ENCODE measurements at places on chromosomes 16 and 17.

DNA sequence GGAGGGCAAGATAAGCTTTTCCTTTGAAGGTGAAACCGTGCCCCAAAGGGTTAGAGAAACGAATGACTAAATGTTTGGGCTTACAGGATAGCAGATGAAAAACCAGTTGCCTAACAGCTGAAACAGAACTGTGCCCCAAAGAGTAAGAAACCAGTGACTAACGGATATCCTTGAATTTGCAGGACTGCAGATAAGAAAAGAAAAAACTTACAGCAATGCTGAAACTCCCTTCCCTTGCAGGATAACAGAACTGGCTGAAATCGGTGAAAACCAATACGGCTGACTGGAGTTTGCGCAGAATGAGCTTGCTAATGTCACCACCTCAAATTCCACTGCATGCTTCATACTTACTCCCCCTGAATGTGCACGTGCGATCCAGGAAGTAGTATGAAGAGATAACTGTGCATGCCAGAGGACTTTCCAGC, 175.2 kb upstream of the NLRP1 start:
- DNase-seq = no peak

DNA sequence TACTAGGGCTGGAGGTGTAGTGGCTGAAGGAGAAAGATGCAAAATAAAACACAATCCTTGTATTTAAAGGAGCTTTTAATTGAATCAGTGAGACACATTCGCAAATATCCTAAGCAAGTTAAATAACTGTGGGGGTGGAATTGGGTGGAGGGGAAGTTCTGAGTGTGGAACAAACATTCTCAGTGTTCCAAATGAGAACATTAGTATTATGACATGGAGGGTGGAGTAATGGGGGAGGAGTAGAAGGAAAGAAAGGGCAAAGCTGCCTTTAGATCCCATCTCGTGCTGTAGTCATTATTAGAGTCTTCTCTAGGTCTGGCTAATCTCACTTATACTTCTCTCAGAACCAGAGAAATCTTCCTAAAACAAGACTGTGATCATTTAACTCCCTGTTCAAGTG, 169.7 kb downstream of the ANKFN1 start:
- DNase-seq = no peak

DNA sequence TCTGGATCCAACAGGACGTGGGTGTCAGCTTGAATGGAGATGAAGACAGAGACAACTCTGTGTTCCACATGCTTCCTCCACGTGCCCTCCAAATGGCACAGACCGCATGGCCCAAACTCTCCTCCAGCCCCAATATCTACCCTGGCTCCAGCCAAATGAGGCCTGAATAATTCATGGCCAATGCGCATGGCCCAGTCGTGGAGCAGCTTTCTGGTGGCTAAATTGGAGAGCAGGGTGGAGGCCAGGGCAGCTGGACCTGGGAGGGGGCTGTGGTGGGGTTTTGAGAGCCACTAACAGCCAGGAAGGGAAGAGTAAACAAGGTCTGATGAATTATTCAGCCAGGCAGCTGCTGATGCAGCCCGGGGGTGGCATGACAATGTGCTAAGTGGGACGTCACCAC, 96.7 kb upstream of the TMEM132E start:
- DNase-seq = no peak

DNA sequence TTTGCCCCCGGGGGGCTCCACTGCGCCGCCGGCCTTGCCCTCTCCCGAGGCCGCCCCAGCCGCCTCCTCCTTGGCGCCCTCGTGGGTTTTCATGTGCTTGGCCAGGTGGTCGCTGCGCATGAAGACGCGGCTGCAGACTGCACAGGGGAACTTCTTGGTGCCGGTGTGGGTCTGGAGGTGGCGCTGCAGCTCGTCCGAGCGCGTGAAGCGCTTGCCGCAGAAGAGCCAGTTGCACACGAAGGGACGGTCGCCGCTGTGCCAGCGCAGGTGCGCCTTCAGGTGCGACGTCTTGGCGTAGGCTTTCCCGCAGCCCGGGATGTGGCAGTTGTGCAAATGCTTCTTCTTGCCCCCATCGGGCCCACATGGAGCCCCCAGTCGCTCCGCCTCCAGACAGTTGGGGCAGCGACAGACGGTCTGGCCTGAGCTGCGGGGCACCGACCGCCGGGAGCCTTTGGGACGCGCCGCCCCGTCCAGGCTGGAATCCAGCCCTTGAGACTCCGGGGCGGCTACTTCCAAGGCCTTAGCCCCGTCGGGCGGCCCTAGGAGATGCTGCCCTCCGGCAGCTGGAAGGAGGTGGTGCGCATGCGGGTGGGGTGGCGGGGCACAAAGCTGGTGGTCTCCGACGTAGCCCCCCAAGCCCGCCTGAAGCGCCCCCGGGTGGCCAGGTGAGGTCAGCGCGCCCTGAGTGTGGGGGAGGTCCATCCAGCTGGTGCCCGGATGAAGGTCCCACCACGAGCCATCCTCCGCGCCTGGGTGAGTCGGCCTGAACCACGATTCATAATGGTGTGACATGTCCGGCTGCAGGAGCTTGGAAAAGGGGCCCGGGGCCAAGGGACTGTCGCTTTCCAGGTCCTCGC, 3.4 kb downstream of the SP6 start:
- no peak for DNase-seq

DNA sequence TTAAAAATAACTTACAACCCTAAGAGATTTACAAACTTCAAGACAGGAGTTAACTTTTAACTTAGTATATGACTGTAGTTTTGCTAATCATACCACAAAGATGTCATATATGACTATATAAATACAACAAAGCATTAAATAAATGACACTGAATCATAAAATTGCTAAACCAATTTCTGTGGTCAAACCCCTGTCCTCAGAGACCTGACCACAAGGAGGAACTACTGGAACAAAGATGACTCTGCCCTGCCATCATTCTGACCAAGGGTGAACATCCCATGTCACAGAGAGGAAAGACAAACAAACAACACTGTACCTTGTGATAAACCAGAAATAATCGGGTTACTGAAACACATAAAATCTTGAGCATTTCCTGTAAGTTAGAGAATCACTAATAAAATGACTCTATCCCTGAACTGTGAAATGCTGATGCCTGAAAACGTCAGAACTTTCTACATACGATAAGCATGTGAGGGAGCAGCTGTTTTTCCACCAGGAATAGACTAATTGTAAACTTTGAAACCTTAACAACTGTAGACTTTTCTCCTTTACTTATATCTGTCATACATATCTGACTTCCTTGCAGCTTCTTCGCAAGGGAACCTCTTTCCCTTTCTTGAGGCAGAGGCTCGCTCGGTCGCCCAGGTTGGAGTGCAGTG, 47.9 kb downstream of the WDR59 start:
- peak; percentile 91 for DNase-seq

DNA sequence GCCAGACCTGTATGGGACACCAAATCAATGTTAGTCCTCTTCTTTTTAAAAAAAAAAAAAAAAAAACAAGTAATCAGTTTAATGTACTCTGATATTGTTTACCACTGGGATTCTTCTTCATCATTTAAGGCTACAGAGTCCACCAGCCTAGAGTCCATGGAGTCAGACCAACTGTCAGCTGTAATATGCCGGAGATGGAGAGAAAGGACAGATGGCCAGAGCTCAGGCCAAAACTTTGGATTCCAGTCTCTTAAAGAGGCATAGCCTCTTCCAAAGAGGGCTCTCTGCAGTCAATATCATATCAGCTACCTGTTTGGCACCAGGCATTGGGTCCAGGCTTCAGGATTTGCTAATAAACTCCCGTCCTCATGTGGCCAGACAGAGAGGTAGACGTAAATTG, 469.6 kb upstream of the HSBP1 start:
- DNase-seq = no peak

- DNase-seq = no peak
Measured at GRCh38 chr16:56479469-56479868, 28.1 kb downstream of the OGFOD1 start.

- DNase-seq = no peak
Measured at GRCh38 chr17:17422641-17423040, 54.2 kb upstream of the MED9 start.

DNA sequence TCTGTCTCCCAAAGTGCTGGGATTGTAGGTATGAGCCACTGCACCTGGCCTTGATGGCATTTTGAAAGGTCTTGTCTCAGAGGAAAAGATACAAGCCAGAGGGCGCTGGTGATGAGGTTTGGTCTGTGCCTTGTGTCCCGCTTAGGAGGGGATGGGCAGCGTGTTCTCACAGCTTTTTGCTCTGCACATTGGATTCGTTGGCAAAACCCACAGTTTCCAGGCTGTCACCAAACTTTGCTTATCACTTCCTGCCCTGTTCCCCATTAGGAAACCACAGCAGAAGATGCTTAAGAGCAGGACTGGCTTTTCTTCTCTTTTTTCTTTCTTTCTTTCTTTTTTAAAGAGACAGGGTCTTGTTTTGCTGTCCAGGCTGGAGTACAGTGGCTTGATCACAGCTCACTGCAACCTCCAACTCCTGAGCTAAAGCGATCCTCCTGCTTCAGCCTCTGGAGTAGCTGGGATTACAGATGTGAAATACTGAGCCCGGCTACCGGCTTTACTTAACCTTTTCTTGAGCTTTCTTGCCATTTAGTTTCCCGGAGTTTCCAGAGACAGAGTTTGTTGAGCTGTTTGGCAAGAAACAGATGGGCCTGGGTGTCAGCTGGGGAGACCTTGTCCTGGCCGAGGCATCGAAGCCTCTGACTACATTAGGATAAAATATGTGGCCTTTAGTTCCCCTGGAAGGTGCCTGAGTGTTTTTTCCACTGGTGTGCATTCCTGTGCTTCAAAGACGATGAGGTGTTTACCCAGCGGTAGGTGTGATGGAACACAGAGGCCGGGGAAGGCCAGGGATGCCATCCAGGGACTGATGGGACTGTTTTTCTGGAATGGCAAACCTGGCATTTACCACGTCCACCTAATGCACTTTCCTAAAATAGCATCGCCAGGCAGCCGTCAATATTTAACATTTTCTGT, 112.9 kb downstream of the ABCC1 start:
- DNase-seq = peak; percentile 95

- DNase-seq = peak; percentile 94
Measured at GRCh38 chr17:1555651-1556471, 6.7 kb downstream of the PITPNA start.

- no peak for DNase-seq
Measured at GRCh38 chr17:64214950-64215349, 48.1 kb downstream of the TEX2 start.
